ENCODE measurements at places on chromosomes 3 and 15.
A peak's percentile ranks its signal among the peaks of the same experiment; 100 is the strongest.

DNA sequence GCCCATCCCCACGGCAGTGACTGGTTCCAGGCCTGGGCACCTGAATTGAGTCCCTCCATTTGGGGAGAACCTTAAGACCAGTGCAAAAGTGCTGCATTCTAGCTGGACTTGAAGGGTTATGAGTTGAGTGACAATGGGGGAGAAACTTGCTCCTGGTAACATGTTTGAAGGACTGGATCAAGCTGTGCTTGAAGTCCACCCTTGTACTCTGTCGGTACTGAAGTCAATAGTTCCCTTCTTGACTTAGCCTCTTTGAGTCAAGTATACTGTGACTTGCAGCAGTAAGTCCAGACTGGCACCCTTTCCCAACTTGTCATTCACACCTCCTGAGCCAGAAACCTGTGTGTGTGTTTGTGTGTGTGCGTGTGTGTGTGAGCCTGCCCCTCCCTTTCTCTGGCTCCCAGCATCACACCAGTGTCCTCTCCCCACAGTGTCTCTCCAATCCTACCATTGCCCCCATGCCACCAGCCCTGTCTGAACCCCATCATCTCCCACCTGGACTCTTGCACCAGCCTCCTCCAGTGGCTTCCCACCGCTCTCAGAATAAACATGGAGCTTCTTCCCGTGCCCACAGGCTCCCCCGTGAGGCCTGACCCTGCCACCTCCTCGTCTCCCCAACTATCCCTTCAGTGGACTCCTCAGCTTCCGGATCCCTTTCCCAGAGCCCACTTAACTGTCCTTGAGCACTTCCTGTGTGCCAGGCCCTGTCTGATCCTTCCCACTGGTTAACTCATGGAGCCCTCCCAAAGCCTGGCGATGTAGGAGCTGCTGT, 10.2 kb upstream of the FBLN2 start:
- no peak for DNase-seq

GRCh38 chr3:128152419-128153155, 694 bp upstream of the EEFSEC start:
- DNase-seq: no peak

DNA sequence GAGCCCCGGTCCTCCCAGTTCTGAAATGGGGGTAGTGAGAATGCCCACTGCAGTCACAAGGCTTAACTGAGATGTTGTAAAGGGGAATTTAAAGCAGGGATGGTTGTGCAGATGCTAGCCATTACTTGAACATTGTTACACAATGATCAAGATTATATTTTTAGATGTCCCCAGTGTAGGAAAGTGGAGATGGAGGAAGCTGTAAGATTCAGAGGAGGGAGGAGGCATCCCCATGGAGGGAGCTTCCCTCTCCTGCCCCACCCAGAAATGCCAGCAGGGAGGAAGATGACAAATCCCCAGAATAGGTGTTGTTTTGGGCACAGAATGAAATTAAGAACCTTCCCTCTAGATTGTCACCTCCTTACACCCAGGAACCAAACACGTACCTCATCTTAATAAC, 46.1 kb downstream of the EFCAB12 start:
- no peak for DNase-seq

- no peak for DNase-seq
These were observed 46.1 kb downstream of the ROPN1B start for GRCh38 chr3:126015075-126015474.

GRCh38 chr3:174335910-174336309, 523.2 kb upstream of the NAALADL2 start:
- no peak for DNase-seq

DNA sequence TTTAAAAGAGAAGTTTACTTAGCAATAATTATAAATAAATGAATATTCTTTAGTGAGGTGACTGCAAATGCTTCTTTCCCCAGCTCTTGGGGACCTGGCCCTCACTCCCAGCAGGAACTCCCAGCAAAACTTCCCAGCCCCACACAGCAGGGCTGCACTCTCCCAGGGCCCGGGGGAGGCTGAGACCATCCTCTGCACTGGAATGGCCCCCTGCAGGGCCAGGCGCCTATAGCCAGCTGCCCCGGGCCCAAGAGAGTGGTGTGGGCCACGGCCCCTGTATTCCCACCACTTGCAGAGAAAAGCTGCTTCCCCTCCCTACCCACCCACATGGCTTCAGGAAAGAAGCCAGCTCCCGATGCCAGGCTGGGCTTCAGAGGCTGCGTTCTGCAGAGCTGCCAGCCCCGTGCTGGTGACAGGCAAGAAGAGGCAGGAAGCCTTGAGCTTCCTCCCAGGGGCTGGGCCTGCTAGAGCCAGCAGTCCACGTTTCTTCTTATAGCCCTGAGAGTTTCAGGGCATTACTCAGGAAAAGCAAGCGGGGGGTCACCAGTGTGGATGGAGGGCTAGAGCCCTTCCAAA, 20.0 kb downstream of the IDH2 start:
- no peak for DNase-seq

- DNase-seq: peak; percentile 85
These were observed 165.6 kb downstream of the NSMCE3 start for GRCh38 chr15:29103824-29104565.

DNA sequence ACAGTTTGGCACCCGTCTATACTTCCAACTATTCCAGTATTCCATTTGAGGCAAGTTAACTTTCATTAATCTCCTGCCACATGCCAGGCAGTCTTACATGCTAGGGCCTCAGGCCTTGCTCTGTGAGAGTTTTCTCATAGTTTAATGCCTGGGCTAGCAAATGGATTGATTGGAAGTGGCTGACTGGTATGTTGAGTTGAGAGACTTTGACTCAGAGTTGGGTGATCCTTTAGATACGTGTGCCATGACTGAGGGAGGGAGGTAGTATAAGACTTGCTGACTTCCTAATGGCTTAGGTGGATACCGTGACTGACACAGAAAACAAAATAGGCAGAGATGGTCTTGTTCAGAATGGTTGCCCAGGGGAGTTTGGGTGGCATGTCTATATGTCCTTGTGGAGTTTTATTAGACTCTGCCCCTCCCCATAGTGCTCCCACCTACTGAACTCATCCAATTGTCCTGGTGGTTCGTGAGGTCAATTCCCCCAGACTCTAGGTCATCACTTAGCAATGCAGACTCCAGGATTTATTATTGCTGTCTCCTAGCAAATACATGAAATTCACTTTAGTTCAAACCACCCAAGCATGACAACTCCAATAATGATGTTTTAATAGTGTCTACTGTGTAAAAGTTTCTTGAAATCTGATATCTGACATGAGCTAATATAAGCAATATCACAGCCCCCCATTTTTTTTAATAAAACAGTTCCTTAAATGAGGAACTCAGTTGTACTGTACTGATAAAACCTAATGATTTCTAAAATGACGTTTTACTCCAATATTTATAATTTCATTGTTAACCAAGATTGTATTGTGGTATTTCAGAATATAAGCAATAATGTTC, 413.9 kb upstream of the MDFIC2 start:
- DNase-seq: no peak

DNA sequence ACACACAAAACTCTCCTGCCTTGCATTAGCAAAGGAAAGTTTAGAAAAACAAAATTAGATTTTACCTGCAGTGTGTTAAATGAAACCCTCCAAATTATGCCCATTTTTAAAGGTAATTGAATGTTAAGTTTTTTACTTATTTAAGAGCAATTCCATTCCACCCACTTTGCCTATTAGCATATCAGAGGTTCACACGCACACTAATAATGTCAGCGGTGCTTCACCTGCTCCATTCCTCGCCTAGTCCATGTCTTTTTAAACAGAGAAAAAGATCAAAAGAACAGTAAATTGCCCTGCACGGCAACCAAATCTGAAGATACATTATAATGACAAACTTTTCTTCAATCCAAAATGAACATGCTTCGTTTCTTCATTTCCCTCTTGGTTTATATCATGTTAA, 97.3 kb upstream of the LRRN1 start:
- DNase-seq: no peak

DNA sequence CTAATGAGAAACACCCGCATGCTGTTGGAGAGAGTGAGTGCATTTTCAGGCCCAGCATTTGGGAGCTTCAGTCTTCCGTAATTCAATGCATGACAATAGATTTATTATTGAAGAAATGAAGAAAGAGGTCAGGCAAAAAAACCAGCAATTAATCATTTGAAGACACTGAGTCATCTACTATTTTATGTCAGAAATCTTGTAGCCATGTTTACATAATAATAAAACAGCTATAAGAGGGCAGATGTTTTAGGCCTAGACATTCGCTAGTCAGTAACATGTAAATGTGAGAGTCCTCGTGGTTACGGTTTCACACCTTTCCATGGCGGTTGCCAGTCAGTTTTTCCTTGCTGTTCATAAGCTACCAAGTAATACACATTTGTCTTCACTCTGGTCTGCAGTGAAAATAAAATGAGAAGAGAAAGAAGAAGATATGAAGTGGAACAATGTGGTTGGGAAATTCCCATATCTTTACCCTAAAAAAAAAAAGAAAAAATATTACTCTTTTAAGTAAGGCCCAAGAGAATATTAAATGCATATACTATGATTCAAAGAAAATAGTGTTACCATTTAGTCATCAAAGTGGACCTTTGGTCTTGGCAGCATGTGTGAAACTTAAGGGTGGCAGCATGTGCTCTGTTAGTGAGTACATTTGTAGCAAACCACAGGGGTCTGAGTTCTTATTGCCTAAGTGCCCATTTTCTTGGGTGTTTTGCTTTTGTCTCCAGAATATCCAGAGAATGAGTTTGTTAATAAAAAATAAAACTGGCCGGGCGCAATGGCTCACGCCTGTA, 140.5 kb upstream of the TBL1XR1 start:
- no peak for DNase-seq

DNA sequence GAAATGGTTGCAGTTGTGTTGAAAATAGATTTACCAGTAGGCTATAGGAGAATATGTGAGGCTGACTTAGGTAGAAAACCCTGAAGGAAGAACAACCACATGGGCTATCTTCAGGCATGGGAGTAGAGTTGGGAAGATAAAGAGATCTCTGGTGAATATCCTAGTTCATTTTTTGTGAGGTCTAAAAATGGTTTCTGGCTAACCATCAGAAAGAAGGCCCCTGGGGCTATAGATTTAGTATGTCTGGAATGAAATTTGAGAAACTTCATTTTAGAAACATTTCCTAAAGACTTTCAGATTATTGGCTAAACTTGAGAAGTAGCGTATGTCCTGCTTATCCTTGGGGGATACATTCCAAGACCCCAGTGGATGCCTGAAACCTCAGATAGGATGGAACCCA, 148.2 kb downstream of the NAALADL2 start:
- DNase-seq: no peak

DNA sequence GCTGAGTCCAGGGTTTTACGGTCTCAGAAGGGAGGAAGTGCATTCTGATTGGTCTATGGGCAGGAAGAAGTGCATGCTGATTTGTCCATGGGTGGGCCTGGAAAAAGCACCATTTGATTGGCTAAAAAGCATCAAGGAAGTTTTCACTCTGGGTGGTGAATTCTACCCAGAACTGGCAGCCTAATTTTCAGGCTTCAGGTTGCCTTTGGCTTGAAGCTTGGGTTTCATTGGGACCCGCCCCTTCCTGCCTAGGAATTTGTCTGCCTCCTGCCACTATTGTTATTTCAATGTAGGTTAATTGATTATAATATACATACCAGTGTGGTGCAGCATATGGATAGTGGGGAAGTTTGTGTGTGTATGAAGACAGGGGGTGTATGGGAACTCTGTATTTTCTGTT, 1355.9 kb downstream of the SI start:
- no peak for DNase-seq

- no peak for DNase-seq
These were observed 613.4 kb downstream of the ZPLD1 start for GRCh38 chr3:103048068-103048722.

- no peak for DNase-seq
These were observed 191.3 kb downstream of the FOXP1 start for GRCh38 chr3:71392251-71392650.

DNA sequence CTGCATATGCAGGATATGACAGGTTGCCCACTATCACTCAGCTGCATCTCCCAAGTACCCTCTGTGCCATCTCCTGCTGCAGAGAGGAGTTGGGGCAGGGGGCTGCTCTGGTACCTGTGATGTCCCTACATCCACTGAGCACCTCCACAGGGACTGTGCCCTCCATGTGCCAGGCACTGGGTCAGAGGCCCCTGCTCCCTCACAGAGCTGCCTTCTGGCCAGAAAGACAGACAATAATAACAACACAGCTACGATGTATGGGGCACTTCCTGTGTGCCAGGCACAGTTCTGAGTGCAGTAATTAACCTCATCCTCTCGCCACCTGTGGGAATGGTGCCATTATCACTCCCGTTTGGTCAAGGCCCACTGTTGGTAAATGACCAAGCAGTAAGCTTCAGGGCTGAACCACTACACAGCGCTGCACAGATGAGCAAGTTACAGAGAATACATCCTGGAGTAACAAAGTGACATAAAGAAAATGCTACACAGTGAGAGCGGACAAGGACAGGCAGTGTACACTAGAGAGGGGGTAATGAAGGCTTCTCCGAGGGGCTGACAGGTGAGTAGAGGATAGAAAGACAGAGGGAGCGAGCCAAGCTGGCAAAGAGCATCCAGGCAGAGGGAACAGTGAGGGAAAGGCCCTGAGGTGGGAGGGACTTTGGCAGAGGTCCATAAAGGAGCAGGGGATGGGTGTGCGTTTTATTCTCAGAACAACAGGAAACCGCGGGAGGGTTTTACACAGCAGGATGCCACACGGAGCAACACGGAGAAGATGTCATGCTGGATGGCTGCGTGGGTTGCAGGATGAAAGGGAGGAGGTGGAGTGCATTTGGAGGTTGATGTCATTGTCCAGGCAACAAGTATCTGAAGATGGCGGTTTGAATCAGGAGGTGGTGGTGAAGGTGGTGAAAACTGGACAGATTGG, 13.6 kb downstream of the WNT7A start:
- DNase-seq: no peak

DNA sequence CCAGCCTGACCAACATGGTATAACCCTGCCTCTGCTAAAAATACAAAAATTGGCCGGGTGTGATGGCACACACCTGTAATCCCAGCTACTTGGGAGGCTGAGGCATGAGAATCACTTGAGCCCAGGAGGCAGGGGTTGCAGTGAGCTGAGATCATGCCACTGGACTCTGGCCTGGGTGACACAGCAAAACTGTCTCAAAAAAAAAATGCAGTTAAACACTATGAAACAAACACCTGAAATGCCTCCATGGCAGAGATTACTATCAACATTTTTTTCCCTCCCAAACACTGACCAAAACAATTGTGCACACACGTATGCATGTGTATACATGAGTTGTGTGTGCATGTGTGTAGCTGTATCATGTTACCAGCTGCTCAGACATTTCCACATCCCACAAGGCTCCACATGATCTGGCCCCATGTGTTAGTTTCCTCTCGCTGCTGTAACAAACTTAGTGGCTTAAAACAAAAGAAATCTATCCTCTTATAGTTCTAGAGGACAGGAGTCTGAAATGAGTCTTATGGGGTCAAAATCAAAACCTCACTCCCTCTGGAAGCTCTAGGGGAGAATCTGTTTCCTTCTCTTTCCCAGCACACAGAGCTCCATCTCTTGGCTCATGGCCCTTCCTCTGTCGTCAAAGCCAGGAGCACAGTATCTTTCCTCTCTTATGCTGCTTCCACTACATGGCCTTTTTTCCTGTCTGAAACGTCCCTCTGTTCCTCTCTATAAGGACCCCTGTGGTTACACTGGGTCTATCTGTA, 34.5 kb downstream of the SLC41A3 start:
- no peak for DNase-seq

Data from left ventricle myocardium superior (tissue), 1 donor.